ENCODE measurements at places on chromosomes 16 and 17.

DNA sequence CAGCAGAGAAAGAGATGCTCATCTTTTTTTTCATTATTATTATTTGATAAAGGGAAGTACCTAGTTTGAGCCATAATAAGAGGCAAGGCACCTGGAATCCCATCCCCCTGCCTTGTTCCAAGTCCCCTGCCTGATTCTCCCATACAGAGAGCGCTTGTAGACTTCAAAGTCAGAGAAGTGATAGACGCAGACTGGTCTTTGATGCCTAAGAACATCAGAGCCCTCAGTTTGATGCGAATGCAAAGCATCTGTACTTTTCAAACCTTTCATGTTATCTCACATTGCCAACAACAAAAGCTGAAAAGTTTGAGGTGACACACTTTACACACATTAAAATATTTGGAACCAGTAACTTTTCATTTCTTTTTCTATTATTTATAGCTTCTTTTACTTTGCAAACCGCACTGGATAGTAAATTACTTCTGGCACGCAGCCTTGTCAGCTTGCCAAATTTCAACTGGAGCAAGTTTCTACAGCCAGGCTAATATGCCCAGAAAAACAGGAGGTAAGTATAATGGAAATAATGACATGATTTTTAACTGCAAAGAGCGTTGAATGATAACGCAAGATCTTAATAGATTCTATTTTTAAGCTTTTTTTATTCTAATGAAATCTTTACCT is 5.9 kb upstream of the UTP6 start:
- no peak for DNase-seq

GRCh38 chr16:10226141-10226986 is 44.1 kb upstream of the GRIN2A start:
- no peak for DNase-seq

GRCh38 chr16:17104654-17105053 is 366.1 kb downstream of the XYLT1 start:
- no peak for DNase-seq

GRCh38 chr17:17667947-17668346 is 13.3 kb upstream of the RAI1 start:
- DNase-seq = no peak

- DNase-seq = no peak
Measured at GRCh38 chr16:1794221-1794871, 841 bp upstream of the IGFALS start.

DNA sequence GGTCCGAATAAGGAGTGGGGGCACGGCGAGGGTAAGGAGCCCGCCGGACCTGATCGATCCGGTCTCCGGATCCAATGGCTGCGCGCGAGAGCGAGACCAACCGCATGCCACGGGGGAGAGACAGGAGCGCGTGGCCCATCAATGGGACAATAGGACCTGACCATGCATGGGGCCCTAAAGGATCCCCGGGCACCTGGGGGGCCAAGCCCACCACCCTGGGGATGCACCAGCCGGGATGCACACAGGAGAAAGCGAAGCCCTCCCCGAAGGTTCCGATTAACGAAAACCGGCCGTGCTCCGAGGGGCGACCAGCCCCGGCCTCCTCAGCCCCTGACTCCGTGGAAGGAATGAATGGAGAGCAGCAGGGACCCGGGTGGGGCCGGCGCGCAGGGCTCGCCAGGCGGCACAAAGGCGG is 525 bp downstream of the JPT1 start:
- no peak for DNase-seq

- DNase-seq = no peak
Measured at GRCh38 chr16:64304951-64305350, 816.9 kb downstream of the CDH11 start.

- DNase-seq = no peak
Measured at GRCh38 chr17:72425133-72425793, 304.4 kb downstream of the SOX9 start.

DNA sequence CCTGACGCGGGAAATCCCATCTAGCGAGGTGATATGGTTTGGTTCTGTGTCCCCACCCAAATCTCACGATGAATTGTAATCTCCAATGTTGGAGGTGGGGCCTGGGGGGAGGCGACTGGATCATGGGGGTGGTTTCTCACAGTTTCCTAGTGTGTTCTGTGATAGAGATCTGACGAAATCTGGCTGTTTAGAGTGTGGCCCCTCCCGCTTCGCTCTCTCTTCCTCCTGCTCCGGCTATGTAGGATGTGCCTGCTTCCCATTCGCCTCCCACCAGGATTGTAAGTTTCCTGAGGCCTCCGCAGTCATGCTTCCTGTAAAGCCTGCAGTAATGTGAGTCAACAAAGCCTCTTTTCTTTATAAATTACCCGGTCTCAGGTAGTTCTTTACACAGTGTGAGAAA is 31.6 kb downstream of the IFT140 start:
- no peak for DNase-seq

DNA sequence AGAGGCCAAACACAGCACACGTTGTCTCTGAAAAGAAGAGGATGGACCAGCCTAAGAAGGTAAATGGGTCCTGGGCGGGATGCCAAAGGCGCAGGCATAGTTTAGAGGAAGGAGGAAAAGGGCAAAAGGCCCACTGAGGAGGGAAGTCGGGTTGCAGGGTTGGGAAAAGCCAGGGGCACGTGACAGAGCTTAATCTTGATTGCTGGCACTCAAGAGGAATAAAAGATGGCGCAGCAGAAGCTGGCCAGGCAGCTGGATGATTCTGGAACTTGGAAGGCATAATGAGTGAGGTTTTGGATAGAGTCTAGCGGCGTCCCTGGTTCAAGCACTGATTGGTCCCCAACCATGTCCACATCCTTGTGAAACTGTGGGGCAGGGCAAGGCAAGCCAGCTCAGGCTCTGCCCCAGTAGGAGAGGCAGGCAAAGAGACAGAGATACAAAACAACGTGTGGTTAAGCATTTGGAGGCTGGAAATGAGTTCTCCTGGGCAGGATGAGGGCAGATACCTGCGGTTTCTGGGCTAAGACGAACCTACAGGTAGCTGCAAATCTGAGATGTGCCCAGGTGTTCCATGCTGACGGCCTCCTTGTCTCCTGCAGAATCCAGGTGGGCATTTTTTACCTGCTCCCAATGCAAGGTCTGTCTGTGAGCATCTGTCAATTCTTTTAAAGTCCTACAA is 52.7 kb upstream of the CIBAR2 start:
- DNase-seq = no peak

DNA sequence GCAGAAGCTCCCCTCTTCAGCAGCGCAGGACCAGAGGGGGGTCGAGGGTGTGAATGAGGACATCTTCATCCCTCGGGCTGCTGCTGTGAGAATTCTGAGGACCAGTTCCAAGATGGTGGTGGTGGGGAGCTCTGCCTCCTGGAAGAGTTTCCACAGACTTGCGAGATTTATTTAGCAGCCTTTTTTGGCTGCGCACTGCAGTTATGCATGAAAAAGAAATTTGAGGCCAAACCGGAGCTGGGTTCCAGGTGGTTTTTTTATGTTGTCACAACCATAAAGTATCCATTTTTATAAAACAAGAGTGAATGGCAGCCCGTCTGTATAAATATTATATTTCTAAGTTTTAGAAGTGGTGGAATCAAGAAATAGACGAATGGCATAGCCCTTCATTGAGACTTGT is 76.9 kb upstream of the CLEC18A start:
- DNase-seq = no peak

GRCh38 chr17:36550491-36551417 is 6.0 kb downstream of the GGNBP2 start:
- no peak for DNase-seq

DNA sequence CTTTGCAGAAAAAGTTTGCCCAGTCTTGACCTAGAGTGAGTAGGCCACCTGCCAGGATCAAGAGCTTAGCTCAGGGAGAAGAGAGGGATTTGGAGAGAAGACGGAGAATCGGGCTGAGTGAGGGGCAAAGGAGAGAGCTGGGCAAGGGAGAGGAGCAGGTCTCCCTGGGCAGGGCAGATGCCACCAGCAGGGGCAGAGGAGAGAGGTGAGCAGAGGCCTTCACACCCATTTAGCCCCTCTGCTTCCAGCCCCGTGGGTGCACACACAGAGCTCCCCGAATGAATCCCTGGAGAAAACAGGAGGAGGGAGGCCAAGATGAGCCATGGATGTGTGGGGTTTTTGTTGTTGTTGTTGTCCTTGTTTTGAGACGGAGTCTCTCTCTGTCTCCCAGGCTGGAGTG is 29.2 kb downstream of the TBX4 start:
- no peak for DNase-seq

DNA sequence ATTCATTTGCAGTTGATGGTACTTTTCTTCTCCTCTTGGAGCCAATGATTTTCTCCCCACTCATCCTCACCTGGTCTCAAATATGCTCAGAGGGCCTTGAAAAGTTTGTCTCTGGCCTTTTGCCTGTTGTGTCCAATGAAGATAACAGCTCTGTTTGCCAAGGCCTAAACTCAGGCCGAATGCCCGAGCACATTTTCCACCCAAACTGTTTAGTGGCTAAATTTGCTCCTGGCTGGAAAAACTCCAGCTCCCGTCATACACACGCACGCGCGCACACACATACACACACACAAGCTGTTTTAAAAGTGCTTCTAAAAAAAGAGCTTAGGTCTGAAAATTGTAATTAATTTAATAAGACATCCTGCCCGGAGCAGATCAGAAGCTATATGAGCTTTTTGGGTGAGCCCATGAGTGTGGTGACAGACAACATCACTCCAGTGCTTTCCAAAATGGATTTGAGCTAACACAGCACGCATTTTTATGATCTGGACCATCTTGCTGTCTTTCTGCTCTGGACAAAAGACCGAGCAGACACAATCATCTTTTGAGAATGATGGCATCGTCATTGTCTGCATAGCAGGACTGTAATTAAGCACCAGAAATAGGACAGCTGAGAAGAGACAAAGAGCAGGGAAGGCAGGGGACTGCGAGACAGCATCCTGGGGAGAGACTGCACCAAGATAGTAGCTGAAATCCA is 48.9 kb downstream of the IRX6 start:
- DNase-seq = no peak

- peak; percentile 65 for DNase-seq
Measured at GRCh38 chr17:65055708-65056638, 567 bp downstream of the GNA13 start.

GRCh38 chr17:72238157-72238673 is 117.4 kb downstream of the SOX9 start:
- no peak for DNase-seq

- DNase-seq = no peak
Measured at GRCh38 chr17:77529328-77529650, 388.5 kb downstream of the SEC14L1 start.

- no peak for DNase-seq
Measured at GRCh38 chr17:47820033-47820789, 1.4 kb downstream of the OSBPL7 start.

GRCh38 chr17:17933775-17934174 is 38.4 kb downstream of the TOM1L2 start:
- DNase-seq = no peak

- DNase-seq = no peak
Measured at GRCh38 chr17:74750327-74751069, 2.1 kb downstream of the NHERF1 start.

- DNase-seq = no peak
Measured at GRCh38 chr17:77098884-77099545, 41.8 kb upstream of the SEC14L1 start.

DNA sequence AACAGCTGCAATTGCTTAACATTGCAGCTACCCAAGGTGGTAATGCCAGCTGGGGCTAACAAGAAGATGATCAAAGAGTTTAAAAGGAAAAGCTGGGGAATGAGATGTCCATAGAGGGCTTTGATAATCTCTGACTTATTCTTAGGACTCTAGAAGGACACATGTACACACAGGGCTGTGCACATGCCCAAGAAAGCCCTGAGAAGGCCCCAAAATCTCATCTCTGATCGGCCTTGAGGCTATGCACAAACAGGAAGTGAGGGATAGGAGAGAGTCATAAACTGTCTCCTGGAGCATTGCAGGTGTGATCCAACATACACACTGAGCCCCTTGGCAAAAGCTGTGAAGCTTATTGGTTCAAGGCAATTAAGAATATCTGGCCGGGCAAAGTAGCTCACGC is 17.2 kb upstream of the RABEP1 start:
- no peak for DNase-seq

DNA sequence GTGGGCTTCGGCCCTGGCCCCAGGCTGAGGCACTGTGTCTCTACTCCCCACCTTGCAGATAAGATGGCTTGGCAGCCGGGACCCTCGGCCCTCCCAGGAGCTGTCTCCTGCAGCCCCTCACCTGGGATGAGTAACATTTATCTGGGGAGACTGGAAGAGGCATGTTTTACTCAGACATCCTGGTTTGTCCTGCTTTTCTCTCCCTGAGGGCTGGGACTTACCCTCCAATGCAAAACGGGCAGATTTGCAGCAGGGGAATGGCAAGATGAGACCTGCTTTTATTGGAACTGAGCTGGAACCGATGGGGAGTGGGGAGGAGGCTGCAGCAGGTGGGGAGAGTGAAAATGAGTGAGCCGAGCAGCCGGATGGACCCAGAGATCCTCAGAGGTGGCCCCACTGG is 27.3 kb upstream of the UBE2G1 start:
- DNase-seq = no peak

DNA sequence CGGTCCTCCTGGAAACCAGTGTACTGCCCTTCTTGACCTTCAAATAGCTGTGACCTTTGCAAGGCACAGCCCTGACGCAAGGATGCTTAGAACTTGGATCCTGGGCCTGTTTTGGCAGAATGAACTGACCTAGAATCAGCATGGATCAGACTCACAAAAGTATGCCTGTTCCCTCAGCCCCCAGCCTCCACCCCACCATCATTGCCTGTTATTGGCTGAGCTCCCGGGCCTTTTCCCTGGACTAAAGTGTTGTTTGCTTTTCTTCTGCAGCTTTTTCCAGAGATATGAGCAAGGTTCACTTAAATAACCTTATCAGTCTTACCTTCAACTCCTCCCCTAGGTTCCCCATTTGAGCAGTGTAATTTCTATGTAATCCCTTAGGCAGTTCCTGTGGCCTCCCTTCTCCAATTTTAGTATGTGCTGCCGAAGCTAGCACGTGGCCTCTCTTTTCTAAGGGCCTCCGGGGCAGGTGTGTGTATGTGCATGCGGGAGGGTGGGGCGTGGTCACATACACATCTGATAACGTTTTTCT is 347.4 kb downstream of the MAF start:
- no peak for DNase-seq

DNA sequence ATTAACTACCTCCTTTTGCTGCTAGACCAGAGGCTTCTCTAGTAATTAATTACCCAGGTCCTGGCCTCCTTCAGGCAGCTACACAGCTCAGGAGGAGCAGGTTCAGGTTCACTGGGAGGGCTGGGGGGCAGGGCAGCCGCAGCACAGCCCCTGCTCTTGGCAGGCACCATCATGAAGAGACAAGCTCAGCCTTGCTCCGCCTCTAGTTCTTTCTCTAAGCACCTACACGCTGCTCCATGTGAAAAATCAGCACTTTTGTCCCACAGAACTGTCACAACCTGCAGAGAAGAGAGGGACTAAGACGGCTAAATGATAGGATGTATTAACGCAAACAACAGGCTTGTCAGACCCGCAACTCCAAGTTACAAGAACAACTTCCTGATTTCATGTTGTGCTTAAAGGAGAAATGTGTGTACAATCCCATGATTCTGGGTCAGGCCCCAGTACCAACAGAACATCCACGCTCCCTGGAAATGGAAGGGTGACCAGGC is 53.4 kb downstream of the GRB2 start:
- DNase-seq = no peak

- no peak for DNase-seq
Measured at GRCh38 chr17:42950044-42950783, 14.0 kb downstream of the AARSD1 start.

GRCh38 chr16:78368121-78369102 is 269.0 kb downstream of the WWOX start:
- DNase-seq = no peak

GRCh38 chr17:69096541-69096940 is 35.8 kb upstream of the ABCA9 start:
- DNase-seq = no peak

GRCh38 chr16:89892055-89892630 is 18.8 kb downstream of the TCF25 start:
- DNase-seq = no peak

- no peak for DNase-seq
Measured at GRCh38 chr17:77471984-77472461, 331.3 kb downstream of the SEC14L1 start.

All from activated CD8-positive, alpha-beta memory T cell treated with anti-CD3 and anti-CD28 coated beads, Interleukin-2, amount 50 U/mL, for 4 hours (primary cell).